ENCODE measurements at places on chromosomes 2 and 18.

- no peak for DNase-seq
Observed at GRCh38 chr2:84498150-84498799, 18.0 kb upstream of the DNAH6 start.

- peak; percentile 15 for DNase-seq
Observed at GRCh38 chr2:42788882-42789281, 3.5 kb downstream of the HAAO start.

GRCh38 chr2:236289766-236290462 is 25.7 kb upstream of the ASB18 start:
- DNase-seq, result no peak

- DNase-seq, result peak; percentile 30
Observed at GRCh38 chr2:9803023-9803805, 40.1 kb upstream of the TAF1B start.

GRCh38 chr2:24040511-24040910 is 6.7 kb downstream of the WDCP start:
- no peak for DNase-seq

DNA sequence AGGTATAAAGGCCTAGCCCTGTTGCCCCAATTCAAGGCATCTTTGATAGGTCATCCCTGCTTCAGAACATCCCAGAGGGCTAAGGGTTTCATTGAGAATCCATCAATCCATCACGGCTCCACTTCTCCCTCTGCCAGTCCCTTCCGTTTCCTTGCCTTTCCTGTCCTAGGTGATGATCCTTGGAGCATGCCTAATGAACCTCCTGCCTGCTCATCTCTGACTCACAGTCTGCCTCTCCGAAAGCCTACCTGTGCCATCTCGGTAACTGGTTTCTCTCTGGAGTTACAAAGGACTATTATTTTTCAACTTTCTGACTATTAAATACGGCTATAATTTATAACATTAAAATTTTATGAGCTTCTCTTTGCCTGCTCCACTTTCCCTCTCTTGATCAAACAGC is 36.7 kb upstream of the OSBPL6 start:
- no peak for DNase-seq

GRCh38 chr2:70258532-70258875 is 567 bp downstream of the PCYOX1 start:
- DNase-seq, result peak; percentile 9

DNA sequence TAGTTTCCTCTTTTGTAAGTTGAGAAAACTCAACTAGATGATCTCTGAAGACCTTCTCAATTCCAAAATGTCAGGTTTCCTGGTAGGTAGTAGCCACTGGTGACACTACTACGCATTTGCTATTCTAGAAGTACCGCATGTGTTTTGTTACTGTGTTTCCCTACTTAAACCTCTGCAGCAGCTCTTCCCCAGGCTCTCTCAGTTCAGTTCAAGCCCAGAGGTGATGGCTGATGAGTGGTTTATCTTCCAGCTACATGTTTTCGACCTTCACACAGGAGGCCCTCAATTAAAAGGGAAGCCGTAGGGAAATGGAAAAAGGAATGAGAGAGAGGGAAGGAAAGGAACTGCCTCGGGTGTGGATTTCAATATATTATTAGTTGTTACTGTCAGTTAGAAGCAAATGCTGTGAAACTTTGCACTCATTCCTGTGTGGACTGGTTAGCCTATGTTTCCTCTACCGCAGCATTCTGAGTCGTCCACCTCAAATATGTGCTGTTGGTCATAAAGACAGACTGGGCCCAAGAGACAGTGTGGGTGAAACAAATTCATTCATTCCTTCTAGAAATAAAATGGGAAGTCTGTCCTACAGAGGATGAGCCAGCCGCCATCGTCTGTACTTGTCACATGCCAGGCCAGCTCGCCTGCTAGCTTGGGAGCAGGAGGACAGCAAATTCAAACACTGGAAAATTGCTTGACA is 455.2 kb upstream of the RAB12 start:
- peak; percentile 74 for DNase-seq

DNA sequence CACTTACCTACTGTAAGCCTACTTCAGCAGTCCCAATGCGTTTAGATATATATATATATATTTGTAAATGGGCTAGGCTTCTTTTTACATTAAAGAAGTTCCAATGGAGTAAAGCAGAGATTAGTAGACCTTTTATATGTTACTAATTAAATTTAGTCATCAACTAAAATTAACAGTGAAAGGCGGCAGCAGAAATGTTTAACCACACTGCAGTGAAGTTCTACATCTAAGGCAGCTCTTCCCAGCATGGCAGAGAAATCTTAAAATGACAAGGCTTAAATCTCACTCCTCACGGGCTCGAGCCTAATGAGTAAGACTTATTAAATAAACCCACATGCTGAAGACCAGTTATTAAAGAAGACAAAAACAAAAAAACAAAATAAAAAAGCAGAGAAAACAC is 19.1 kb upstream of the KANSL1L start:
- DNase-seq, result no peak

Measured in M059J (cell line).